ENCODE measurements at places on chromosomes 5 and 9. TPM values are rescaled to one million over a fixed set of nuclear protein-coding genes. Genes with fewer than 3 reads are reported as not detected.

The PTPN3 gene
- 1.1 TPM for total RNA-seq

The SEMA5A gene
- 15.3 TPM for total RNA-seq

The RANBP3L gene
- 0.46 TPM for total RNA-seq

The SPARC gene
- total RNA-seq, result 15,667 TPM

The SPOCK1 gene
- total RNA-seq, result 71.0 TPM

The C5orf52 gene
- not detected for total RNA-seq

The IFNK gene
- not detected for total RNA-seq

The PRUNE2 gene
- 7.7 TPM for total RNA-seq

The C9orf50 gene
- not detected for total RNA-seq

The PCDHB12 gene
- 0.87 TPM for total RNA-seq

The ORM2 gene
- not detected for total RNA-seq

The ELOVL7 gene
- 0.72 TPM for total RNA-seq

The AGPAT2 gene
- 38.0 TPM for total RNA-seq

The SAPCD2 gene
- total RNA-seq, result 0.43 TPM

The PLPPR1 gene
- not detected for total RNA-seq

The DNAJB5 gene
- 27.3 TPM for total RNA-seq

The PRDM9 gene
- total RNA-seq, result not detected

The AGXT2 gene
- not detected for total RNA-seq

The BASP1 gene
- 273 TPM for total RNA-seq

The ACTBL2 gene
- total RNA-seq, result 11.6 TPM

The PCDHGB1 gene
- total RNA-seq, result 1.5 TPM

The INSYN2B gene
- 0.10 TPM for total RNA-seq

The SH3GLB2 gene
- 38.0 TPM for total RNA-seq

The RNF208 gene
- 4.9 TPM for total RNA-seq

The EDIL3 gene
- total RNA-seq, result 226 TPM

The NUTM2F gene
- total RNA-seq, result not detected

The NME5 gene
- total RNA-seq, result 2.9 TPM

The TEX48 gene
- not detected for total RNA-seq

The CCL27 gene
- not detected for total RNA-seq

The KIF4B gene
- total RNA-seq, result not detected

The SMIM33 gene
- total RNA-seq, result not detected

The RELL2 gene
- 12.9 TPM for total RNA-seq

The UBE2QL1 gene
- total RNA-seq, result 0.34 TPM

The SURF1 gene
- 35.7 TPM for total RNA-seq

The ACER2 gene
- 7.4 TPM for total RNA-seq
